M059J (cell line): ENCODE measurements at places on chromosomes 3 and 15. TPM values are rescaled to one million over a fixed set of nuclear protein-coding genes. Genes with fewer than 3 reads are reported as not detected.

Gene CPNE9
- not detected in 2 replicates for total RNA-seq

Gene CCDC9B
- total RNA-seq = 9.4 and 14.1 TPM in 2 replicates

Gene SYNM
- 1.9 and 4.1 TPM in 2 replicates for total RNA-seq

Gene TNFSF10
- 181 and 241 TPM in 2 replicates for total RNA-seq

Gene EAF2
- total RNA-seq = 8.3 and 9.3 TPM in 2 replicates

Gene SCAANT1
- not detected in 2 replicates for total RNA-seq

Gene INKA1
- total RNA-seq = 0.89 and 1.6 TPM in 2 replicates

Gene PPARG
- 1.6 and 7.0 TPM in 2 replicates for total RNA-seq

Gene EMC7
- 59.4 and 60.2 TPM in 2 replicates for total RNA-seq

Gene FAM227B
- 6.5 and 9.3 TPM in 2 replicates for total RNA-seq

Gene AMT
- total RNA-seq = 0.12 and 0.32 TPM in 2 replicates

Gene EPB42
- total RNA-seq = not detected in 2 replicates

Gene FSTL1
- total RNA-seq = 762 and 1,312 TPM in 2 replicates

Gene MBD4
- 43.2 and 48.2 TPM in 2 replicates for total RNA-seq

Gene KIF7
- total RNA-seq = 1.9 and 6.4 TPM in 2 replicates
